Ascending aorta (tissue), 2 donors: ENCODE measurements at places on chromosomes 6 and 20. TPM values are rescaled to one million over a fixed set of nuclear protein-coding genes. Genes with fewer than 3 reads are reported as not detected.

The ANKRD66 gene
- total RNA-seq = not detected

The SPTLC3 gene
- 4.6 TPM for total RNA-seq

The BMP6 gene
- 16.0 TPM for total RNA-seq

The OXT gene
- not detected for total RNA-seq

The C6orf58 gene
- not detected for total RNA-seq

The TUBB2A gene
- total RNA-seq = 121 TPM

The EYA2 gene
- total RNA-seq = 15.4 TPM

The RAET1E gene
- not detected for total RNA-seq

The DOP1A gene
- 13.2 TPM for total RNA-seq

The BFSP1 gene
- not detected for total RNA-seq

The EPPIN gene
- not detected for total RNA-seq

The CGA gene
- total RNA-seq = not detected

- no peak for DNase-seq
Observed at GRCh38 chr6:40473026-40473425, 114.1 kb downstream of the LRFN2 start.

- no peak for DNase-seq
Observed at GRCh38 chr20:36491901-36492617, 49.3 kb upstream of the MYL9 start.

GRCh38 chr6:89986650-89987074 lies 92.4 kb downstream of the GJA10 start:
- DNase-seq = no peak

DNA sequence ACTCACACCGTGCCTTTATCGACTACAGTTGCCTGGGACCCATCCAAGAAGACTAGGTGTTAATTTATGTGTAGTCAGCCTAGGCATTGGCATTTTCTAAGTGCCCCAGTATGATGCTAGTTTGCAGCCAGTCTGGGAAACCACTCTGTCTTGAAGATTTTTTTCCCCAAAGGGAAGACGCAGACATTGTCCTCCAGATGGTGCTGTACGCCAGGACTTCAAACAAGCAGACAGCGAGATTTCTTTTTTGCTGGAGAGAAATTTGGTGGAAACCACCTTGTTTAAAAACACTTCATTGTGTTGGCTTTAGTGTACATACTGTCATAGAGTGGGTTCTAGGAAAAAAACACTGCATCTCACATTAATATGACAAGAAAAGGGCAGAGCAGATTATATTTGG lies 30.0 kb downstream of the ALDH5A1 start:
- DNase-seq = no peak

- DNase-seq = no peak
Observed at GRCh38 chr6:43703512-43704429, 16.2 kb upstream of the MRPS18A start.

- DNase-seq = peak; percentile 84
Observed at GRCh38 chr6:118325220-118325860, 222.8 kb upstream of the PLN start.

DNA sequence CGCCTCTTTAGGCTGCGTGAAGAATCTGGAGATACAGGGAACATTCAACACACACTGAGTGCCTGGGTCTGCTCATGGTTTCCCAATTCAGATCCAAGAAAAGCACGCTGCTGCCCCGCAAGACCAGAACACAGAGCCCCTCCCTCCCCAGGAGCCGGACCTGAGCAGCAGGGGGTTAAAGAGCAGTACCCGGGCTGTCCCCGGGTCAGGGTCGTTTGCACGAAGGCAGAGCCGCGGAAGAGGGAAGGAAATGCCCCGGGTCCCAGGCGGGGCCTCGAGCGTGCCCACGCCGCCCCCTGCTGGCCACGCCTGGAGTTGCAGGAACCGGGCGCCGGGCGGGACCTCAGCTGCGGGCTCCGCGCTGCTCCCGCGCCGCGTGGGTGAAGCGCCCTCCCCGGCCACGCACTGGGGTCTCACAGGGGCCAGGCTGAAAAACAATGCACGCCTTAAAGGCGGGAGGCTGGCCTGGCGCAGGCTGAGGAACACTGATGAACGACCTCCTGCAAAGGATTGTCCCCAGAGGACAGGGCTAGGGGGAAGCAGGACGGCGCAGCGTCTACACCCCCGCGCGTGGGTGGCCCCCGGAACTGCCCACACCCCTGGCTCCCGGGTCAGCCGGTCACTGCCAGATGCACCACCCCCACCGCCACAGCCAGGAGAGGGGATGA lies 48.9 kb downstream of the ANKRD60 start:
- DNase-seq = peak; percentile 74

DNA sequence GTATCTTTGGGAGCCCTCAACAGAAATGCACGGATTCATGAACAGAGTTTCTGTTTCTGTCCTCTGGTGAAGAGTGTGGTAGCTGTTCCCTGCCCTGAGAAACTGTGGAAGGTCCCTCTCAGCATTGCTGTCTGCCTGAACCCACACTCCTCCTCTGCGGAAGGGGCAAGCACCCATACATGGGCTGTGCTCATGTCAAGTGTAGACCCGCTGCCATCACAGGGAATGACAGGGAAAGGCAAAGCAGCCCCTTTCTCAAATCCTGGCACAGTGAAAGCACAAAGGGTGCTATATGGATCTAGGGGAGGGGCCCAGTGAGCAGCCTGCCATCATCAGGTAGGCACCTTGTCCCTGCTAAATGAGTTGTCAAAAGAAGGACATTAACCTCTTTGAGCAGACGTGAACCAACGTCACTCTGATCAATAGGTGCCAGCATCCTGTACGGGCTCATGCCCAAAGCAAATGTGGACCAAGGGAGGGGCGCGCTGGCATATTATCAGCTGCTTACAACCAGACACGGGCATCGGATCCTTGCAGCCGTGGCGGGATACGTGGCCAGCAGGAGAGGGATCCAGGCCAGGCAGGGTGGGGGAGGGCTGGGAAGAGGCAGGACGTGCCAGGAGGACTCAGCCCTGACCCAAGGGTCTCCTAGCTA lies 231.2 kb upstream of the PMEPA1 start:
- no peak for DNase-seq

DNA sequence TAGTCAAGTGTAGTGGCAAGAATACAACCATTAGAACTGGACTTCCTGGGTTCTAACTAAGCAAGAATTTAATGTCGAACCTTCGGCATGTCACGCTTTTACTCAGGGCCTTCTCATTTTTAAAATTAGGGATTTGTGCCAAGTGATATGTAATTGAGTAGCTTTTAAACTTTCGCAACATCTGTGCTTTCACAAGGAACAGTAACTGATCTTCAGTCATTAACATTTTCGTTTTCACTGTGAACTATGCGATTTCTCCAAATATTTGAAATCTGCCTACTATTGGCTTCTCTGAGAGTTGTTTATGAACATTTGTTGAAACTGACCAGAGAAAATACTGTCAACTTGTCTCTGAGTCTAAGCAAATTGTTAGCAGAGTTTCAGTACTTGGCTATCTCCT lies 27.6 kb downstream of the GRM1 start:
- DNase-seq = no peak

GRCh38 chr6:16961577-16961976 lies 140.3 kb upstream of the STMND1 start:
- no peak for DNase-seq

- no peak for DNase-seq
Observed at GRCh38 chr6:37985355-37985754, 165.8 kb downstream of the ZFAND3 start.

- no peak for DNase-seq
Observed at GRCh38 chr20:47350691-47351545, 5.6 kb downstream of the ZMYND8 start.

DNA sequence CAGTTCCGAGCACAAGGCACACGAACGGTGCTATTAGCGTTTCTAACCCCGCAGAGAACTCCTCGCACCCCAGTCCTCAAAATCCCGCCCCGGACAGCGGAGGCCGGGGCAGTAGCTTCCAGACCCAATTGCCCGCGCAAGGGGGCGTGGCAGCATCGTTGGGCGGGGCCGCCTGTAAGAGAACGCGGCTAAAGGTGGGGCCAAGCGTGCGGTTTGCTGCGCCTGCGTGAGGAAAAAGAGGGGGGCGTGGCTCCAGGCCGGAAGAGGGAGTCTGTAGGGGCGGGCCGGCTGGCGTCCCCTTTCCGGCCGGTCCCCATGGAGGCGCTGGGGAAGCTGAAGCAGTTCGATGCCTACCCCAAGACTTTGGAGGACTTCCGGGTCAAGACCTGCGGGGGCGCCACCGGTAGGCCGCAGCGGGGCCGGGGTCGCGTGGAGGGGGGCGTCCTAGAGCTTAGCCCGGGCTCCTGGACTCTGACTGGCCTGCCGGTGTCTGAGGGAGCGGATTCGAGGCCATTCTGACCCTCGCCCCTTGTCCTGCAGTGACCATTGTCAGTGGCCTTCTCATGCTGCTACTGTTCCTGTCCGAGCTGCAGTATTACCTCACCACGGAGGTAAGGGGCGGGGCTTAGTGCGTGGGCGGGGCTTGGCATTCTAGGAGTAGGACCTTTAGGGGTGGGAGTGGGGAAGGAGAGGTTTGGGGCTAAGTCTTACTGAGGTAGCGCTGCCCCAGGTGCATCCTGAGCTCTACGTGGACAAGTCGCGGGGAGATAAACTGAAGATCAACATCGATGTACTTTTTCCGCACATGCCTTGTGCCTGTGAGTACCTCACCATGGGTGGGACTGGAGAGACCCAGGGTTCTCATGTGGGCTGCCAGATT lies at the start of gene ERGIC3:
Gene ERGIC3 (plus strand): TSS at position 296 of the 880 bp plus-strand sequence. CDS start 20 bp downstream, at position 316.
- DNase-seq = peak; percentile 86

DNA sequence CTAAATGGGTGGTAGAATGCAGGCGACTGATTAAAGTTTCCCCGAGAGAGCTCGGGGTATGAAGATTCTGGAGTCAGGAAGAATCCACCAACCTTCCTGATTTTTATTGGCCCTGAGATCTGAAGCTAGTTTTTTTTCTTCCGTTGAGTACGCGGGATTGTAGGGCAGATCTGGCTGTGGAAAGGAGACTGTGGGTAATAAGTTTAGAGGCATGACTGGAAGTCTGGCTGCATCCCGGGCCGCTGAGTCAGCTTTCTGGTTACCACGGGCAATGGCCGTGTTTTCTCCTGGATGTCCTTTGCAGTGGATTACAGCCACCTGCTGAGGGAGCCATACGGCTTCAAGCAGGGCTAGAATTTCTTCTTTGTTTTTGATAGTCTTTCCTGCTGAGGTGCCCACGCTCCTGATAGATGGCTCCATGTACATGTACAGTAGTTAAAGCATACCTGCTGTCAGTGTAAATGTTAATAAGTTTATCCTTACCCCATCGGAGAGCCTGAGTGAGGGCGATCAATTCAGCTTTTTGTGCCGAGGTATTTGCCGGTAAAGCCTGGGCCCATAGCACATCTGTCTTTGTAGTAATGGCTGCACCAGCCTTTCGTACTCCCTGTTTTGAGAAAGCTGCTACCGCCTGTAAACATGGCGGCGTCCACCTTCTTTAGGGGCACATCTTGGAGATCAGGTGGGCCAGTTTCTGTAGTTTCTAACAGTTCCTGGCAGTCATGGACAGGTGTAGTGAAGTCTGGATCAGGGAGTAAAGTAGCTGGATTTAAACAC lies 154.0 kb downstream of the TRIM27 start:
- no peak for DNase-seq

GRCh38 chr6:71103130-71103529 lies 146.3 kb upstream of the B3GAT2 start:
- no peak for DNase-seq

- no peak for DNase-seq
Observed at GRCh38 chr6:105282631-105283585, 103.1 kb upstream of the POPDC3 start.

GRCh38 chr6:658244-658643 lies 1.3 kb upstream of the HUS1B start:
- no peak for DNase-seq

- peak; percentile 52 for DNase-seq
Observed at GRCh38 chr6:170446841-170447560, 106.1 kb downstream of the PSMB1 start.

- no peak for DNase-seq
Observed at GRCh38 chr6:31405996-31406395, 2.6 kb downstream of the MICA start.

DNA sequence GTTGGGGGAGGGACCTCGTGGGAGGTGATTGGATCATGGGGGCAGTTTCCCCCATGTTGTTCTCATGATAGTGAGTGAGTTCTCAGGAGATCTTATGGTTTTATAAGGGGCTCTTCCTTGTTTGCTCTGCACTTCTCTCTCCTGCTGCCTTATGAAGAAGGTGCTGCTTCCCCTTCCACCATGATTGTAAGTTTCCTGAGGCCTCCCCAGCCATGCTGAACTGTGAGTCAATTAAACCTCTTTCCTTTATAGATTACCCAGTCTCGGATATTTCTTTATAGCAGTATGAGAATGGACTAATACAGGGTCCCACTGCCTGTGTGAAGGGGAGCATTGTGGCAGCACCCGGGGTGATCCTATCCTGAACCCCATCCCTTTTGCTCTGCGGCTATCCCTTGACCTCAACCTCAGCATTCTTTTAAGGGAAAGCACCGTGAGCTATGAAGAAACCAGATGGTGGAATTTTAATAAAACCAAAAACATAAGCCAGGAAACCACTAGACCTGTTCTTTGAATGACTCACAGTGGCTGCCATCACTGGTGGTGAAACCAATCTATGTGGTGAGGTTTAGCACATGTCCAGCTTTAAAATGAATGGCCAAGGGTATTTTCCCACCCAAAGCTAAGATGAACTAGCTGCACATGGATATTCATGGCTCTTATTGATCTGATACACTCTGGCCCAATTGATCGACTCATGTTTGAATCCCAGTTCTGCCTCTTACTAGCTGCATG lies 62.2 kb downstream of the ZDHHC14 start:
- no peak for DNase-seq

- DNase-seq = no peak
Observed at GRCh38 chr6:88708197-88708744, 255.1 kb downstream of the RNGTT start.

- no peak for DNase-seq
Observed at GRCh38 chr20:36162272-36162966, 7.9 kb downstream of the EPB41L1 start.

DNA sequence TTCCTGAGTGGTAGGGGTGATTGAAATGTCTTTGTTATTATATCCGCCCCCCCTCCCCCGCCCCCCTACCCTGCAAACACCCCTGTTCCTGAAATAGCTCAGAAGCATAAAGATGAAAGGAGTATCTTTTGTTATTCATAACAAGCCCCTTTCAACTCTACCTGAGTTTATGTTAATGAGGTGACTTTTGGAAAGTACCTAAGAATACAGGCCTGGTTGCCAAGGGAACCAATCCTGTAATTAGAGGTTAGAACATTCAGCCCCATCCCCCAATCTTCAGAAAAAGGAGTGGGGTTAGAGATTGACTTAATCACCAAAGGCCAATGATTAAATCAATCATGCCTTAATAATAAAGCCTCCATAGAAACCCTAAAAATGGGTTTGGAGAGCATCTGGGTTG lies 979.2 kb upstream of the GJE1 start:
- no peak for DNase-seq

GRCh38 chr20:1563598-1563997 lies 6.1 kb upstream of the SIRPD start:
- no peak for DNase-seq
